ENCODE measurements at places on chromosomes 2 and 18.

DNA sequence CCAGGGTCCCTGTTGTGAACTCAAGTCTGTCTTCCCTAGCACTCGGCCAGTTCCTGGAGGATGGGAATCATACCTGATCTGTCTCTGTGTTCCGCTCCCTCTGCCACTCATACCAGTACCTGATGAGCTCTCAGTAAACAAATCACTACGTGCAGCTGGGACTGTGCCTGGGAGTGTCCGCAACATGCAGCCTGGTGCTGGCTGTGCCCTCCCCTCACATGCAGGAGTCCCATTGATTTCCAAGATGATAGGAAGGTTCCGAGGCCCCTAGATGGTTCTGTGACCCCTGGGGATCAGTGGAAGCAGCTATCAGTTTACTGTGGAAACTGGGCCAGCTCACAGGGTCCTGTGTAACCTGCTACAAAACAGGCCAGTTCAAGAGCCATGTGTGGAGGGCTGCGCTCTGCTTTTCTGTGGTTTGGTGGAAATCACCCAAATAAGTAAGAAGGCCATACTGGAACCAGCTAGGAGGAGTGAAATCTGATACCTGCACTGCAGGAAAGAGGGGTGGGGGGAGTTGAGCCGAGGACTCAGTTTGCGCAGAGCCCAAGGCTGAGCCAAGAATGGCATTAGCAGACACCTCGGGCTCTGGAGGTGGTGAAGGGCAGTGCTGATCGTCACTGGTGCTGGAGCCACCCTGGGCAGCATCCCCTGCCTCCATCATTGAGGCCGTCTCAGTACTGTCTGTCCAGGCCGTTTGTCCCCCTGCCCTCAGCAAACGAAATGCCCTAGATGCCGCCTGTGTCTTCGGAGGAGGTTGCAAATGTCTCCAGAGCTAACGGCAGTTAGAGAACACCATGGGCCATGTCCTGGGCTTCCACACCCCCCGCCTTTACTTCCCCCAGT, 93.3 kb downstream of the KLHL29 start:
- no peak for DNase-seq

DNA sequence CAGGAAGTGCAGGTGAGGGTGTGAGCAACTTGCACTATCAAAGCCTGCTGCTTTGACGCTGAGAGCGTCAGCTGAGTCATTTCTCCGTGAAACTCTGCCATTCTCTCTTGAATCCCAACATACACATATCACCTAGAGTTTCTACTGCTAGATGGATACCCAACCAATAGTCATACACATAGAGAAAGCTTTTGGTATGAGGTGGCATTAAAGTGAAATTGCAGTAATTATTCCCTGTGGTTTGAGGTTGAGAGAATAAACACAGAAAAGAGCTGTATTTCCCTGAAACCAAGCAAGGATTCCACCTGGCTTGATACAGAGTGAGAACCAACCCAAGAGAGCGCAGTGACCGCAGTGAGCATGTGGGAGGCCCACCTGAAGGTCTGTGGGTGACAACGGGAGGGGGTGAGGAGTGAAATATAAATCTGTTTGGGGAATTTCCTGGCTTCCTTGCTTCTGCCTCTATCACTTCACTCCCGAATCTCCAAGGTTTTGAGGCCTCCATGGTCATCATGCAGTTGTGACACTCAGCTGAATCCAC, 28.8 kb upstream of the TMEM18 start:
- no peak for DNase-seq

GRCh38 chr18:48295586-48296311, 113.4 kb downstream of the ZBTB7C start:
- DNase-seq = no peak

DNA sequence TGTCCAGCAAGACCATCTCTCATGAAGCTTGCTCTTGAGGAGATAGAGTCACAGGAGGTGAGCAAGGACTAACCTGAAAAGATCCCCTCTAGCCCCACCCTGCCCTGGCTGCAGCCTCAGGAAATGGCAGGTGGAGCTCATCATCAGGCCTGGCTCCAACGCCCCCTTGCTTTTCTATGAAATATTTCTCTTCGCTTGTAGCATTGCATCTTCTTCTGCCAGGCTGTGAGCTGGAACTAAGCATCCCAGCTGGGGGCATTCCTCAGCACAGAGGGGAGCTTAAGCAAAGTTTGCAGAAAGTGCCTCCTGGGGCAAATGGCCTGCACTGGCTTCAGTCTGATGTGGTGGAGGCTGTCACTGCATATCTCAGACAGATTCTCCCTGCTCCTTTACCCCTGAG, 90.1 kb upstream of the LGALSL start:
- no peak for DNase-seq

DNA sequence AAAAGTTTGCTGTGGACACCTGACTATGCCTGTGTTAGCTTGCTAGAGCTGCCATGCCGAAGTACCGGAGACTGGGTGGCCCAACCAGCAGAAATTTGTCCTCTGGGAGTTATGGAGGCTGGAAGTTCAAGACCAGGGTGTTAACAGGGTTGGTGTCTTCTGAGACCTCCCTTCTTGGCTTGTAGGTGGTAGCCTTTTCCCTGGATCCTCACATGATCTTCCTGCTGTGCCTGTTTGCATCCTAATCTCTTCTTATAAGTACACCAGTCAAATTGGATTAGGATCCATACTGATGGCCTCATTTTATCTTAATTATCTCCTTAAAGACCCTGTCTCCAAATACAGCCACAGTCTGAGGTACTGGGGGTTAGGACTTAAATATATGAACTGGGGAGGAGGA, 845 bp downstream of the TMEM177 start:
- no peak for DNase-seq

- DNase-seq = no peak
Measured at GRCh38 chr18:32907648-32908423, 135.0 kb upstream of the KLHL14 start.

- no peak for DNase-seq
Measured at GRCh38 chr2:149160701-149161217, 122.3 kb downstream of the LYPD6B start.

DNA sequence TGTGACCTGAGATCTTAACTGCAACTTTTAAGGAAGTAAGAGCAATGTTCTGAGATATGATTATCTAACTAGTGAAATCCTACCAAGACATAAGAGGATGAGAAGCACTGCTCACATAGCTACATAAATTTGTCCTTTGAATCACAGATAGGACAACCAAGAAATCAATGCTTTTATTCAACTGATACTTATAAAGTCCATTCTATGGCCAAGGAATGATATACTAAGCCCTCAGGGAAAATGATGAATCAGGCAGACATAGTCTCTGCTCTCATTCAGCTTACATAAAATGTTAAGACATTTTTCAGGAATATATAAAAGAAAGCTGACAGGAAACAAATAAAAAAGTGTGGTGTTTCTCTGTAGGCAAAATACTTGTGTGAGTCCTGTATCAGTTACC, 39.1 kb downstream of the PGAP1 start:
- no peak for DNase-seq

DNA sequence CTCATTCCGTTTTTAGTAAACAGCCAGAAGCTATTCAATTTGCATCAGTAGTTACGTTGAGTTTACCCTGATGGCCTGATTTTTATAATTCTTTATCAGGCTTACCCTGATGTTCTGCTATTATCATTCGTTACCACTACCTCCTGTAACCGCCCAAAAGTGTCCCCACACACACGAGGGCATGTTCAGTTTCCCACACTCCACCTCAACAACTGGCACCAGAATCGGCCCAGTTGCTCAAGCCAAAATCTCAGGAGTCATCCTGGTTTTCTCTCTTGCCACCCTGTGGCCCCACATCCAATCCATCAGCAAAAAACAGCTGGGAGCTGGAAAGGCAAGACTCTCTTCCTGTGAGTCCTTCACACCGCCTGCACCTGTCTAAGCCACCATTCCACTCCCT, 102.9 kb upstream of the RAB6C start:
- DNase-seq = no peak

DNA sequence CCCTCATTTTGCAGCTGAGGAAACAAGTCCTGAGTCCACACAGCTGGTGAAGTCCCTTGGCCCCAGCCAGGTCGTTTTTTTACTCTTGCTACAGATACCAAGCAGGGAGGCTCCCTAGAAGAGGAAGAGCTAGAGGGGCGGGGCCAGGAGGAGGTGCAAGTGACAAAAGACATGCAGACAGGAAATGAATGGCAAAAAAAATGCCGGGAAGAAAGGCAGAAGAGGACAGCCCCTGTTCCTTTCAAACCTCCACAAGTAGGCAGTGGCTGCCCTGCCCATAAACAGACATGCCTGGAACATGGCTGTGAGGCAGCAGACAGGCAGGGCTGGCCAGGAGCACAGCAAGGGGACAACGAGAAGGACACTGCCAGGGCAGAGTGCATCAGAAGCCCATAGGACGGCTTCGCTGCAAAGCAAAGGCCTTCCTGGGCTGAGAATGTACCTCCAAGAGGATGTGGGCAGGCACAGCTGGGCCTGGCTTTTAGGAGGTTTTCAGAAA, 108.7 kb downstream of the ZBTB7C start:
- DNase-seq = no peak
